ENCODE measurements at places on chromosomes 12 and 14.

GRCh38 chr12:49627752-49628360, 4.5 kb downstream of the PRPF40B start:
- no peak for DNase-seq

- no peak for DNase-seq
Measured at GRCh38 chr12:76260390-76260748, 87.8 kb downstream of the BBS10 start.

GRCh38 chr12:31890295-31891285, 68.6 kb upstream of the RESF1 start:
- no peak for DNase-seq

- DNase-seq = peak; percentile 52
Measured at GRCh38 chr14:70907996-70908934, 1.0 kb downstream of the PCNX1 start.

- DNase-seq = no peak
Measured at GRCh38 chr12:62660756-62661155, 194.1 kb downstream of the MON2 start.

DNA sequence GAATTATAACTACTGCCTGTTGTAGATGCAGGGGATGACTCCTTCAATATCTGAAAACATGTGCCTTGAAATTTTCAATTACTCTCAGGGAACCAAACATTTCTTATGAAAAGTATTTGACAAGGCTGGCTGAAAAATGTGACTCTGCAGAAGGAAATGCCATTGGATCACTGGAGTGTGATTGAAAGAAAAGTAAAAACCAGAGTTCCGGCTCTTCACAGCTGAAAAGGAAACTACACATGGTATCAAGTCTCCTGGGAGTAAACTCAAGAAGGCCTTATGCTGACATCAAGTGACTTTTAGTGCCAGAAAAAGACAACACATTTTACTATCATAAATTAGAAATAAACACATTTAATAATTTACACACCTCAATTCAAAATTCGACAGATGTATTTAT, 693.0 kb downstream of the LRFN5 start:
- DNase-seq = no peak

- DNase-seq = no peak
Measured at GRCh38 chr12:25065035-25065434, 116.1 kb upstream of the BCAT1 start.

Measured in NCI-H1694 treated with DMSO at 0.1 percent for 48 hours (cell line).